K562 (cell line): ENCODE measurements at places on chromosomes 1 and 21. TPM values are rescaled to one million over a fixed set of nuclear protein-coding genes. Genes with fewer than 3 reads are reported as not detected.

DNA sequence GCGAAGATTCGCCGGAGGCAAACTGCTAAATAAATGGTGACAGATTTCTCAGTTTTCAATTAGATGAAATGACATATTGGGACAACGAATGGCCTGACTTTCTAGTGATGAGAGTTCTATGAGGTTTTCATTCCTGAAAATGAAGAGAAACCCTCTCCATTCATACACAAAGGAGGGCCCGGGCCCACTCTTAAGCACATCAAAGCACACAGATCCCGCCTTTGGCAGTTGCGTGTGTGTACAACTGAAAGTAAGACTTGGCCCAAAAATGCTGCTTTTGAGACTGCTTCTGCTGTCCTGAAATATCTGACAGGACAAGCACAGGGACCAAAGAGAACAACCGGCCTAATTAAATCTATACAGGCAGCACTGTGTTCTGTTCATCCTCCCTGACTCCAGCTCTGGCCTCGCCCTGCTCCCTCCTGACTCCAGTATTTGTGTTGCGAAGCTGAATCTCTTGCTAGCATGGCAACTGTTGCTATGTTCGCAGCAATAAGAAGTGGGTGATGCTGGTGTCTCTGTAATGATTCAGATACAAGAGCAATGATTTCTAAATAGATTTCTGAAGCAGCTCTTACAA lies 7.4 kb downstream of the LRRC53 start:
- no peak for DNase-seq

DNA sequence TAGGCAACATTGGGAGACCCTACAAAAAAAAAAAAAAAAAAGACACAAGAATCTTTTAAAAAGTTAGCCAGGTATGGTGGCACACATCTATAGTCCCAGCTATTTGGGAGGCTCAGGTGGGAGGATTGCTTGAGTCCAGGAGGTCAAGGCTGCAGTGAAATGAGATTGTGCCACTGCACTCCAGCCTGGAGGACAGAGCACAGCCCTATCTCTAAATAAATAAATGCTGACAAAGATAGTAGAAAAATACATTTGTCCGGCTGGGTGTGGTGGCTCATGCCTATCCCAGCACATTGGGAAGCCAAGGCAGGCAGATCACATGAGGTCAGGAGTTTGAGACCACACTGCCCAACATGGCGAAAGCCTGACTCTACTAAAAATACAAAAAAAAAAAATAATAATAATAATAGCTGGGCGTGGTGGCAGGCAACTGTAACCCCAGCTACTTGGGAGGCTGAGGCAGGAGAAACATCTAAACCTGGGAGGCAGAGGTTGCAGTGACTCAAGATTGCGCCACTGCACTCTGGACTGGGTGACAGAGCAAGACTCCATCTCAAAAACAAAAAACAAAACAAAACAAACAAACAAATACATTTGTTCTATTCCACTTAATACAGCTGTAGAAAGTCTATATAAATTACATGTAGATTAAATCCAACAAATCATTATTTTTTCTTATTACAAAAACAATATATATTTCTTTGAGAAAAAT lies 48.5 kb downstream of the PHACTR4 start:
- no peak for DNase-seq

Gene YOD1
- 61.6 and 61.7 TPM in 2 replicates for total RNA-seq

Gene UMODL1
- total RNA-seq = not detected in 2 replicates

Gene S100A11
- 159 and 182 TPM in 2 replicates for total RNA-seq

DNA sequence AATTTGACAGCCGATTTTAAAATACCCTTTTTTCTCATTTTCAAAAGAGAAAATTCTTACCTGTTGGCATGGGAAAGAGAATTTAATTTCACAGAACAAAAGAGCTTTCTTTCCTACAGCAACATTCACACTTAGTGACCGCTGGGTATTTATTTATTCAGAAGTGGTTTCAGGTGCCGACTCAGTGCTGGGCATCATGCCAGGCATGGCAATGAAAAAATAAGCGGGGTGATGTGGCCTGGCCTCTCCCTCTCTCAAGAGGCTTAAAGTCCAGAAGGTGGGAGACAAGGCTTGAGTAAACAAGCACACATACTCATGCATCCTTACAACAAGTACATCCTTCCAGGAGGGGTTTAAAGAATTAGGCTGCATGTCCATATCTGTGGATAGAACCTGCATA lies 4.1 kb upstream of the PCP4 start:
- no peak for DNase-seq

Gene RYR2
- 0.13 and 0.18 TPM in 2 replicates for total RNA-seq

DNA sequence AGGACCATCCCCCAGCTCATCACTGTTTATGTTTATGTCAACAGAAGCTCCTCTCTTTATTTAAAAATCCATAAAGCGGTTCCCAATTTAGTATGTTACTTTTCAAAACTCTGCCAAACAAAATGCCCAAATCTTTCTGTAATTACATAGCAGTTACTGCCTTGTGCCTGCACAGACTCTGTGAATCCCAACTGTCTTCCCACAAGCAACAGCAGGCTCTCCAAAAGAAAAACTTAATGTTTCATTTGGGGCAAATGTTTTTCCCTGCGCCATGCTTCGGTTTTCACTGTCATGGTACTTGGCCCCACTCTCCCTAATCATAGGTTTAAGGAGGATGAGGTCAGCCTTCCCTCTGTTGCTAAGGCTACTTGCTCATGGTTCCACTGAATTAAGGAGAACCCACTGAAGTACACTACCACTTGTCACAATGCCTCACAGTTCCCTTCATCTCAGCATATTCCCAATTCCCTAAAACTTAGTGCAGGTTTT lies 4.6 kb downstream of the COLGALT2 start:
- DNase-seq = no peak

- DNase-seq = no peak
Observed at GRCh38 chr1:69662321-69662720, 94.6 kb downstream of the LRRC7 start.

Gene PEX11B
- total RNA-seq = 18.9 and 21.2 TPM in 2 replicates
